Foreskin melanocyte (primary cell): ENCODE measurements at places on chromosomes 5 and 9.

DNA sequence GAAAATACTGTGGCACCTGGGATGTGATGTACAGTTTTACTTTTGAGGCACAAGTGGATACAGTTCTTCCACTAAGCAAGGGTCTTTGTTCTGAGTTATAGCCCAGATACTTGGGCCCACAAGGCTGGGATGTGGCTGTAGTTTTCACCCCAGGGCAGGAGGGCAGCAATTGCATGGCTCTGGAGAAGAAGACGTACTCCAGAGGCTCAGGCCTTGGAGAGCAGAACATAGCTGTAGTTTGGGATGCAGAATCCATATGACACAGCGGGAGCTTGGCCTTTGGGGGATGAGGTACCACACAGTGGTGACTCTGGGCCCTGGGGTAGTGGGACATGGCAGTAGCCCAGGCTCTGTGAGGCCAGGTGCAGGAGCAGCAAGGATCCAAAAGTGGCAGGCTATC, 110.8 kb upstream of the FSTL4 start:
- DNase-seq, result no peak

DNA sequence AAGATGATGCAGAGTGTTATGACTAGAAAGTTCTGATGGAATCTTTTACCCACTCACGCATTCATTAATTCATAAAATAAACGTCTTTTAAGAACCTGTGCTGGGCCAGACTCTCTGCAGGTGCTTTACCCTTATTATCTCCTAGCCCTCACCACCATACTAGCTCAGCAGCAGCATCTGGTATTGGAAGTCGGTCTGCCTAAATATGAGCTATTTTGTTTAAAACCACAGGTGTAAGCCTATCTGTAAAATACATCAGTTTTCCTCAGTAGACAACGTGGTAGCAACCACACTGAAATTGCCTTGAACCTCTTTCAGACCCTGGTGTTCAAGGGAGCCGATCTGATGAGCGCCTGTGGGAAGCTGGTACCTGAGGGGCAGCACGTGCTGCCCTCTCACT, 69.4 kb downstream of the PPIC start:
- DNase-seq, result no peak

DNA sequence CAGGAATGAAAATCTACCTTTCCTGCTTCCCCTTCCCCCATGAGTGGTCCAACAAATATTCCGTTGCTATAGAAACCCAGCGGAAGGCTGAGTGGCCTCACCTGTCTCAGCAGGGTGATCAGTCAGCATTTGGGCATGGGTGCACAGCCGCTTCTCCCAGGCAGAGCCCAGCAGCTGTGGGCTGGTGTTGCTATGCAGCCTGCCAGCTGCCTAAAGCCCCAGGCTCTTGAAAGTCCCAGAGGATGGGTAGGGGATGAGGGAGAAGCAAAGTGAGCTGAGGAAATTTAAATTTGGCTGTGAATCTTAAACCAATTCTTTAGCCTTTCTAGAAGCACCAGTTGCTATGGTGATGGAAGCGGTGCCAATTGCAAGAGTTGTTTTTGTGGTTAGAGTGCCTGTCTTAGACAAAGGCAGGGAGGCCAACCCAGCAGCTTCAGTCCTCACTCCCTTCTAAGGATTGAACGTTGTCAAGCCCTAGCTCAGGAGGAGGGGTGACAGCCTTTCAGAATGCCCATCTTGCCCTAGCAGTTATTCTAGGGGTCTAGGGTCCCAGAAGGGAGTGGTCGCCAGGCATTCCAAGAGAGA, 151.5 kb upstream of the PITX1 start:
- DNase-seq, result no peak

- no peak for DNase-seq
Measured at GRCh38 chr5:180641566-180641900, 7.9 kb downstream of the FLT4 start.

DNA sequence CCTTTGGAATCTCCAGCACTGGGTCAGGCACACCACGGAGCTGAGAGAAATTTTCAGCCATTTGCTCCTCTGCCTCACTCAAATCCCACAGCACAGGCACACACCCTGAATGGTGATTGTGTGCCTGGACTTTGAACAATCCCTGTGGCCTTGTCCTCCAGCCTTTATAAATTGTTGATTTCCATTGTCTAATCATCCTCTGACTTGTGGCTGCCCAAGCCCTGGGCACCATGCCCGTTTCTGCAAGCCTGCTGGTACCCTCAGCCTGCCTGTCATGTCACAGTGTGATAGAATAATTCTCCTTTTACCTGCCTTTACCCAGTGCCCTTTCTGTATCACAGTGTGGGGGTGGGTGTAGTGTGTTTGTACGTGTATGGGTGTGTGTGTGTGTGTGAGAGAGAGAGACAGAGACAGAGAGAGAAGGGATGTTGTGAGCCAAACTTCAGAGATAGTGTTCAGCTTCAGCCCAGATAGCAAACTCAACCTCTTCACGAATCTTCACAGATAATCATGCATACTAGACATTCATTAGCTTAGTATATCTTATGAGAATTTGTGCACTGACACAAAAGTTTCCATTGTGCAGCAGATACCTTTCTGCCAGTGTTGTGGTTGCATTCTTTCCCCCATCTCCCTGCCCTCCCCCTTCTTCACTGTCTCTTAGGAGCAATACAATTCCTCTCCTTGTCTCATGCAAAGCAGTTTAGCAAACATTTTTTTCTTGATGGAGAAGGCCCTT, 27.8 kb upstream of the SLC44A1 start:
- peak; percentile 40 for DNase-seq

DNA sequence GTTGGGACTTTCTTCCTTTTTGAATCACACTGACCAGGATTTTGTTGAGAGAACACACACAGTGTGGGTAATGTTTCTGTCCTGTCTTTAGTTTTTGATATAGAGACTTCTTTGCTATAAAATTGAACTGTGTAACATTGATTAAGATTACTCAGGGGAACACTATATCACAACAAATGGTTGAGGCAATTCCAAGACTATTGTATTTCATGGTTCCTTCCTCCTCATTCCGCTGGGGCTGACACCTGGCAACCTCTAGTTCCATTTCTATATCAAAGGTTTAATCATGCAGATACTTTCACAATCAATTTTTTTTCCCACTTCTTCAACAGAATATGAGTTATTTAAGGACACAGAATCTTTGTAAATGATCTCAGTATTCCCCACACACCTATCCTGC, 182.2 kb downstream of the TAF11L14 start:
- DNase-seq, result no peak

DNA sequence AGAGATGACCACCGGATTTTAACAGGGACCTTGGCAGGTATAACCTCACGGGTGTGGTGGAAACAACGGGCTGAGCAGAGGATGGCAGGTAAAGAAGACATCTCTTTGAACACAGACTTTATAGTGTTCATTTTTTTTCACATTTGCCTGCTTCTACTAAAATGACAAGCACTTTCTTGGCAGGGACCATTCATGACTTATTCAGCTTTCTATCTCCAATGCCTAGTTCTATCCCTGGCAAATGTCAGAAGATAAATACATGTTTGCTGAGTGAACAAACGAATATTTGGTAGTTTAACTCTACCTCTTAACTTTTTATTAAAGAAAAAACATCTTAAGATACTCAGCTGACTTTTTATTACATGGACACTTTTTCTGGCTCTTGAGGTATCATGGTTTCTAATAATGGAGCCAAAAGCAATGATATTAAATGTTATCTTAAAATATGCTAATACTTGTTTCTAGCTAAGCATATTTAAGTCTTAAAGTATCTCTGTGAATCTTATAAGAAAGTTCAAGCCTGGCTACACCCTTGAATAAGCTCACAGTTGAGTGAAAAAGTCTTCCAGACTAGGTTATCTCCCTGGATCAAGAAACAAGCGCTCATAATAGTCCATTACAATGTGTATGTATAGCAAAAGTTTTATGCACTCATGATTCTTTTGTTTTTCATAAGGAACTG, 8.5 kb downstream of the ELL2 start:
- no peak for DNase-seq

- DNase-seq, result no peak
Measured at GRCh38 chr5:118952992-118953651, 35.2 kb downstream of the DTWD2 start.

- DNase-seq, result no peak
Measured at GRCh38 chr5:179373961-179374505, 28.8 kb upstream of the ADAMTS2 start.

GRCh38 chr5:125220284-125220683, 473.8 kb upstream of the ZNF608 start:
- no peak for DNase-seq

DNA sequence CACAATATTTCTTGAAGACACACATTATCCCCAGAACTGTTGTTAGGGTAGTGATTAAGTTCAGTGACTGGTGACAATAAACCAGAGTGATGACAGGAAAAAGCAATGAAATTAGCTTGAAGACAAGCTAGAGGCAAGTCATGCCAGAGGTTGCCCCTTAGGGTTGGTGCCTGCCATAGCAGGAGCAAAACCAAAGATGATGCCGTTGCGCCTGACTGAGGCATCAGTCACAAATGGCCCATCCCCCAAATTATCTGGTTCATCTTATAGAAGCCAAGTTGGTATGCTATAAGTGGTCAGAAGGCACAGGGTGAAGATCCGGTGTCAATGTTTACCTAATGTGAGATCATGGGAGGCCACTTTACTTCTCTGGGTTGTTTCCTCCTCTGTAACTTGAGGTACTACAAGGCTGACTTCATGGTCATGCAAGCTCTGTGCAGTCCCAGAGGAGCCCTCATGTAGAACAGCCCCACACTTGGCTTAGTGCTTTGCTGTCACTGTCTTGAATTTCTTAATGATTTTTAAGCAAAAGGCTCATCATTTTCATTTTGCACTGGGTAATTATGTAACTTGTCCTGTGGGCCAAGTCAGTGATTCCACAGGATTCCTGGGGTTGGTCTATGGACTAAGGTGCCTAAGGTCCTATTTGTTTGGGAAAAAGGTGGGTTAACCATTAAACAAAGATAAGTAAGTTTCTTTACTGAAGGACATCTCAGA, 211.3 kb downstream of the MAN2A1 start:
- DNase-seq, result no peak

DNA sequence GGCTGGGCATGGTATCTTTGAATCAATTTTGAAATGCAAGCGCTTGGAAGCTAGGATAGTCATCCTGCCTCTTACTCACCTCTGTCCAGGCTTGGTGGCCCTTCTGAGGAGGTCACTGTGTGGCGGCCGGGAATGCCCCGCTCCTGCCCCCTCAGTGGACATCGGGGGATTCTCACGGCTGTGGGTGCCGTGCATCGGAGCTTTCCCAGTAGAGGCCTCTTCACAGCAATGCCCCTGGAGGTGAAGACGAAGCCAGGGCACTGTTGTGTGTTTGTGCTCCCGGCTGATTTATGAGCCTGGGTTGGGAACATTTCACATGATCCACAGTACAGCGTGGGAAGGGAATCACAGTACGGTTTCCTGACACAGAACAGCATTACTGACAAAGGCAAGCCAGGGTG, 147.5 kb downstream of the NXNL2 start:
- DNase-seq, result no peak

- DNase-seq, result no peak
Measured at GRCh38 chr5:138033907-138034306, 1.0 kb upstream of the FAM13B start.

DNA sequence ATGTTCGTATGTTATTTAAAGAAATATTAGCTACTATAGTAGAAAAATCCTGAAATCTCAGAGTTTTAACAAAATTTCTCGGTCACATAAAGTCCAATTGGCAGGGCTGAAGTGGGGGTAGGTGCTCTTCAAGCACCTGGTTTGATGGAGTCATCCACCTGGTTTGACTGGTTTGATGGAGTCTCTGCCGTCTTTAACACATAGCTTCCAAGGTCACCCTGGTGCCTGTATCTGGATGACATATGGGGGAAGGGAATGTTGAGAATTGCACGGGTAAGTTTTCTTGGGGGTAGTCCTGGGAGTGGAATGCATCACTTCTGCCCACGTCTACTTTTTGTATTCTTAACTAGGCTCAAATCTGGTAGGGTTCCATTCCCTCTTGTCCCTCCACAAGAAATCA, 351.2 kb downstream of the SH3GL2 start:
- no peak for DNase-seq

DNA sequence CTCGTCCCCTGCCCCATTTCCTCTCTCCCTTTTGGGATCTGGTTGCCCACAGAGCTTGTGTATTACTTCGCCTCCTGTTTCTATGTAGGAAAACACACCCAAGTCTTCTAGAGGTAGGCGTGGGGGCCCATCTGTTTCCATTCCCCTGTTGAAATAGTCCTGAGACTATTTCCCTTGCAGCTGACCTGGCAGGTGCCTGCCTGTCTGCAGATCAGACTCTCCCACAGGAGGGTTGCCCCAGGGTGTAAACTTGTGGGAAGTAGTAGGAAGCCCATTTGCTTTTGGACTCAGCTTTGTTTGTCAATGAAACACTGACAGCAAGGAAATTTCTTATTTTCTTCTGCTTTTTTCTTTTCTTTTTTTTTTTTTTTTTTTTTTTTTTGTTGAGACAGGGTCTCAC, 16.3 kb upstream of the GARNL3 start:
- no peak for DNase-seq

DNA sequence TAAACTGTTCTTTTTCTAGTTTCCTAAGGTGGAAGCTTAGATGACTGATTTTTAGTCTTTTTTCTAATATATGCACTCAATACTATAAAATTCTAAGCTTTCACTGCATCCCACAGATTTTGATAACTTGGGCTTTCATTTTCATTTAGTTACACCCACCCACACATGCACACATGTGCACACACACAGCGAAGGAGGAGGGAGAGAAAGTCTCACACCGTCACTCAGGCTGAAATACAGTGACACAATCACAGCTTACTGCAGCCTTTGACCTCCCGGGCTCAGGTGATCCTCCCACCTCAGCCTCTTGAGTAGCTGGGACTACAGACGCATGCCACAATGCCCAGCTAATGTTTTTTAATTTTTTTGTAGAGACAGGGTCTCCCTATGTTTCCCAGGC, 96.5 kb downstream of the SMIM23 start:
- no peak for DNase-seq

GRCh38 chr9:20618361-20618802, 3.9 kb downstream of the MLLT3 start:
- DNase-seq, result peak; percentile 80

GRCh38 chr9:124251605-124252378, 6.0 kb upstream of the NEK6 start:
- peak; percentile 78 for DNase-seq

- no peak for DNase-seq
Measured at GRCh38 chr5:43000111-43000840, 39.8 kb downstream of the ANXA2R start.

- DNase-seq, result no peak
Measured at GRCh38 chr5:1294835-1295649, at the start of gene TERT. Gene TERT (minus strand): TSS chr5:1295068. CDS start chr5:1294989, 79 bp downstream.

DNA sequence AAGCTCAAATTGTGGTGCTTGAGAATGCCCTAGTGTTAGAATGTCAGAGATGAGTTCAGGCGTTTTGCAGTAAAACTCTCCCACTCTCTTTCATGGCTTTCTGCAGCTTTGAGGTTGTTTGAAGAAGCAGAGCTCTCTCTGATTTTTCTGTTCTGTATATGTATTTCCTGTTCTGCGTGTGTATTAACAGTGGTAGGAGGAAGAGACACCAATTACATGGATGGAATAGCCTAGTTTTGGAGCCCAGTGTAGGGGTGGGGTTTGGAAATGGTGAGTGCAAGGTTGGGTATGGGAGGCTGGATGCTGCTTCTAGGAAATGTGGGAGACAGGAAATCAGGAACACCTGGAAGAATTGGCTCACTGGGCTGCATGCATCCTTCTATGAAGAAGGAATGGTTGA, 12.4 kb downstream of the LARP1 start:
- DNase-seq, result no peak

GRCh38 chr9:114919611-114920010, 10.8 kb downstream of the TNFSF8 start:
- no peak for DNase-seq
